Stimulated activated CD4-positive, alpha-beta T cell treated with anti-CD3 and anti-CD28 coated beads, Interleukin-1b, Interleukin-23, amount 100 ng/mL, for 4 hours (primary cell): ENCODE measurements at places on chromosomes 7 and 10.

DNA sequence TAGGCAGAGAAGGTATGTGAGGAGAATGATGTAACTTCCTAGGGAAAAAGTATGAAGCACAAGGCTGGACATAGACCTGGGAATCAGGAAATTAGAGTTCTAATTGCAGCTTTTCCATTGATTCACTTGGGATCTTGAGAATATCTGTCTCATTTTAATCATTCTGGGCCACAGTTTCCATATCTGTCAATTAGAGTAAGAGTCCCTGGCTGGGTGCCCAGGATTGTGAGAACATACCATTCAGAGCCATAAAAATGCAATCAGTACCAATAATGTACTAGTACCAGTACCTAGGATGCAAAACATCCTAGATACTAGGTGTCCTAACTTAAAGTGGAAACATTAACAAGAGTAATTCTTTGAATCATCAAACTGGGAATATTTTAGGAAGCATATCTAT, 29.6 kb downstream of the CAV1 start:
- DNase-seq = no peak

GRCh38 chr7:9983048-9983447, 990.6 kb upstream of the PHF14 start:
- no peak for DNase-seq

GRCh38 chr10:11286261-11286852, 268.7 kb downstream of the CELF2 start:
- DNase-seq = no peak

GRCh38 chr7:27171637-27172314, 2.3 kb downstream of the HOXA10 start:
- no peak for DNase-seq
